Left lung (tissue), 14 donors: ENCODE measurements at places on chromosomes 4 and X. TPM values are rescaled to one million over a fixed set of nuclear protein-coding genes. Genes with fewer than 3 reads are reported as not detected.

LRBA gene
- 46.3 TPM for total RNA-seq

NMU gene
- total RNA-seq: 0.81 TPM

CT45A1 gene
- total RNA-seq: not detected

IL13RA1 gene
- total RNA-seq: 77.8 TPM

PF4V1 gene
- not detected for total RNA-seq

GDPD2 gene
- not detected for total RNA-seq

LDOC1 gene
- total RNA-seq: 21.6 TPM

PITX2 gene
- total RNA-seq: not detected

CXCL1 gene
- total RNA-seq: 4.1 TPM

KIT gene
- 10.9 TPM for total RNA-seq

TMEM156 gene
- 1.1 TPM for total RNA-seq

MAGEB2 gene
- total RNA-seq: not detected

MAOB gene
- total RNA-seq: 19.5 TPM

CT45A2 gene
- total RNA-seq: not detected

ALB gene
- total RNA-seq: not detected

SLC34A2 gene
- 3,249 TPM for total RNA-seq

ADGRA3 gene
- total RNA-seq: 20.6 TPM

TTC29 gene
- total RNA-seq: 2.3 TPM

FRMPD4 gene
- not detected for total RNA-seq

ZFP92 gene
- 2.9 TPM for total RNA-seq

NXF3 gene
- total RNA-seq: 3.3 TPM

ACOX3 gene
- 31.7 TPM for total RNA-seq
